ENCODE measurements at places on chromosomes 5 and 9.

- DNase-seq = no peak
Measured at GRCh38 chr5:157602505-157602904, 26.9 kb upstream of the ADAM19 start.

DNA sequence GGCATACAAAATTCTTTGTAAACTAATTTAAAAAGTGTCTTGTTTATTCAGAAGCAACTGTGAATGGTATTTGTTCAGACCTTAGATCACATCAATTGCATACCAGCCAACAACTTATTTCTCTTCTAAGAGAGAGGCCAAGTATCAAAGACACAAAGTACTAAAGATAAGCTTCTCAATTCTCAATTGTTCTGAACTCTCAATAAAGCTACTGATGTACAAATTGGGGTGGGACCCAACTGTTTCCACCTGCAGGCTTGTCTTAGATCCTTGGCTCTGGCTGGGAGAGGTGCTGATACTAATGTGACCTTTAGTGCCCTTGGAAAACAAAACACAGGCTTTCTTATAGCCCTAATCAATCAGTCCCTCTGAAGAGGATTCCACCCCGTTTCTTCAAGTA, 22.1 kb downstream of the XRCC4 start:
- DNase-seq = no peak

- no peak for DNase-seq
Measured at GRCh38 chr9:86783884-86784283, 163.4 kb downstream of the GAS1 start.

DNA sequence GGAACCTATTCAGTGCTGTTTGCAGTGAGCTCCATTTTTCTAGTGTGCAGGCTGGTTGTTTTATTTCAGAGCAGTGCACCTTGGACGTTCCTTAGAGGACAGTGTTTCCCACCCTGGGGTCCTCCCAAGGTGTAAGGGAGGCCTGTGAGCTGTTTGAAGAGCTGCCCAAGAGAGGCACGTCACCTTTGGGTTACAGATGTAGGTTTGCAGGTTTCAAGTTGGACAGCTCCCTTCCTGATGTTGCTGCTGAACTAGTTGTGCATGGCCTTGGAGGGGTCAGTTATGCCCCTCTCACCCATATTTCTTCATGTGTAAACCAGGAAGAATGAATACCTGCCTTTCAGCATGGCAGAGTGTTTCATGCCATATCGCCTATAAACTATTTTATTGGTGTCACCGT, 34.7 kb upstream of the POMT1 start:
- no peak for DNase-seq

- DNase-seq = no peak
Measured at GRCh38 chr9:129736334-129736733, 16.5 kb downstream of the PTGES start.

Data from DMS 273 treated with DMSO at 0.1 percent for 48 hours (cell line).